ENCODE measurements at places on chromosomes 1 and 21.

- DNase-seq: no peak
These were observed 7.4 kb upstream of the GREM2 start for GRCh38 chr1:240619357-240619756.

GRCh38 chr1:105416261-105416660 lies 1640.2 kb upstream of the PRMT6 start:
- no peak for DNase-seq

GRCh38 chr1:56302878-56303277 lies 276.5 kb downstream of the PLPP3 start:
- no peak for DNase-seq

DNA sequence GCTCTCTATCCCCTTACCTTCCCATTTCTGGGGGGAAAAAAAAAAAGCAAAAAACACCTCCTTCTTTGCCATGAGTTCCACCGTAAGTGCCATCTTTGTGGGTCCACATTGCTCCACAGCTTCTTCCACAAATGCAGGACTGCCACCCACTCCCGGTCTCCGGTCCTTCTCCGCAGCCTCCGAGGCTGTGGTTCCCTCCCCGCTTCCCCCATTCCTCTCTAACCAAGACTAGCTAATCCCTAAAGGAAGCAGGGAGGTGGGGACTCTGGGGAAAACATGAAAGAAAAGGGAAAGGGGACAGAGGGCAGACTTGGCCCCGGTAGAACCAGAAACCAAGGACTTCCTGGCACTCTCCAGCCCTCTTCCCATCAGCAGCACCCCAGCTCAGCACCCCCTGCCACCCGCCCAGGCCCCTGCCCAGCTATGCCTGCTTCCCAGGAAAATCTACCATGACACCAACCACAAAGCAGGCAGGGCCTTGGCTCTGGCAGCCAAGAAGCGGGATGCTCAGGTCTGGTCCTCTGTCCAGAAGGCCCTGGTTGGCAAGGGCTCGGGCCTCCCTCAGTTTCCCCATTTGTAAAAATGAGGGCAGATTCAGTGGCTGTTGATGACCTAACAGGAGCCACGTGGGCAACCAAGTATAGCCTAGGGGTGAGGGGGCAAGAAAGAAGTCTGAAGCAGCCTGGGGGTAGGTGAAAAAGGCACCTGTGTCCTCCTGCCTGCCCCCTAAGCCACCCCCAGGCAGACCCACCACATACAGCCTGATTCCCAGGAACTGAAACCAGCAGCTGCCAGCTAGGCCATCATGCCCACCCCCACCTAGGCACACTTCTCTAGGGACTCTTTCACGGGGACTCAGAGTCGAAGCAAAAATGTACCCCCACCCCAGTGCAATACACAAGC lies 2.5 kb downstream of the EPHA2 start:
- DNase-seq: no peak

DNA sequence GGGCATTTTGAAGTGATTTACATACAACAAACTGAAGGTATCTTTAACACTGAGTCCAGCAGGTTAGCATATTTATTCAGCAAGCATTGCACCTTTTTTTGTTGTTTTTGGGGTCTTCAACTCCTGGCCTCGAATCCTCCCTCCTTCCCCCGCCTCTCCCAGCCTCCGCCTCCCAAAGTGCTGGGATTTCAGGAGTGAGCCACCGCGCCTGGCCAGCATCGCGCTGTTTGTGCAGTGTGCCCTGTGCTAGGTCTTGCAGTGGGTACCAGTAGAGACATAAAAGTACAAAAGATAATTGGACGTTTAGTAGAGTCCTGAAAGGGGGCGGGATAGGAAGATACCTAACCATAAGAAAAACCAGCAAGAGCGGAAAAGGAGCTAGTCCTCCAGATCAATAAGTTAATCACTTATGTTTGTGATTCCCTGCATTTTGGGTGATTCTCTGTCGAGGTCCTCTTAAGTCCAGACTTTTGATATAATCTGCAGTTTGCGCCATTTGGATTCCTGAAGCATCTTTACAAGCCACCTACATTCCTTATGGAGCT lies 111.8 kb downstream of the OSBPL9 start:
- DNase-seq: no peak

All from hematopoietic multipotent progenitor cell treated with erythropoietin and hydrocortisone succinate and interleukin-3 and kit ligand, for 15 days (in vitro differentiated cells).